NCI-H187 (cell line): ENCODE measurements at places on chromosomes 1 and 21.

GRCh38 chr1:168848051-168848450 lies 119.0 kb upstream of the DPT start:
- no peak for DNase-seq

GRCh38 chr1:167373398-167373797 lies 144.9 kb downstream of the CD247 start:
- no peak for DNase-seq

DNA sequence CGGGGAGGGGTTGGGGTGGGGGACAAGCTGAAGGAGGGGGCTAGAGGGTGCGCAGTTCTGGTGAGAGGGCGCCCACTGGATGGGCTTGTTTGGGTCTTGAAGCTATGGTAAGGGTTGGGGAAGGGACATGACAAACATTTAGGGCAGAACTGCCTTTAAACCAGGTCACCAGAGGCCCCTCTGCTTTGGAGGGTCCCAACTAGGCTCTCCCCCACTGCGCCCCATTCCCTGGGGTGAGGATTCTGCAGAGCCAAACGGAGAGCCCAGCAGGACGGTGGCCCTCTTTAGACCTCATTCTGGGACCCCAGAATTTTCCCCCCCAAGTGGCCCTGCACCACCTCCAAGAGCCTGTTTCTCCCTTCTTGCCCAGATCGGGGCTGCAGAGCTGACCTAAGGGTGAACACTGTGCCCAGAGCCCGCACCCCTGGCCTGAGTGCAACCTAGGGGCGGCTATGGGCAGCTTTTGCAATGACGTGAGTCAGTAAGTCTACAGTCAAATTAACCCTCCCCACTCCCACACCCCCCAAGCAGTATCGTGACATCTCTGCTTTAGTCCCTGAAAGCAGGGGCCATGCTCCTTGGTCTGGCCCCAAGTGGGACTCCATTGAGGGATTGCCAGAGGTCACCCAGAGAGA lies 593.8 kb downstream of the MATN1 start:
- DNase-seq, result no peak

DNA sequence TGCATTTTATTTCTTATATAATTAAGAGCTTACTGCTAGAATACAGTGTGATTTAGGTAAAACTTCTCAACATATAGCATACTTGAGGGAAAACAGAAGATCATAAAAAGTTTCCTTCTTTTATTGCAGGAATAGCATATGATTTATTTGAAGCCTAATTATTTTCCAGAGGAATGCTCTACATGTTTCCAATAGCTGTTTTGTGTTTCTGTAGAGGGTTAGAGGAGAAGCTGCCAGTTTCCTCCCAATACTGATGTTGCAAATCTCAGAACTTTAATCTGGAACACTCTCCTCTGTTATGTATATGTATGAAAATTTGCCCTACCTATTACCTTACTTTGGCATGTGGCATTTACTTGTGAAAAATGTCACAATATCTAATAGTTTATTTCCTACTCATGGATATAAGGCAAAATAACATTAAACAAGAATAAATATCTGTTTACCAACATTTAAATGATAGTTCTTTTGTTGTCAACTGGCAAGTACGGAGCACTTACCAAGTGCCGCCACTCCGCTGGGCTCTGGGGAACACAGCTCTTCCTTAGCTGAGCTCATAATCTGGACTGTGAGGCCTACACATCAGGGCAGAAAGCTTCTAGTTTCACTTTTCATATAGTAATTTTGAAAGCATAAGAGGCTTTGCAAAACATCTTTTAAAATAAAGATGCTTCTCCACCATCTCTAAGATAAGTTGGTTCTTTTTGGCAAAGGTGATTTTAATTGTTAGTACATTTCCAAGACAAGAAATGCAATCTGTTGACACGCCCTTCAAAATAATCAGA lies 239.8 kb upstream of the C1orf105 start:
- DNase-seq, result no peak

DNA sequence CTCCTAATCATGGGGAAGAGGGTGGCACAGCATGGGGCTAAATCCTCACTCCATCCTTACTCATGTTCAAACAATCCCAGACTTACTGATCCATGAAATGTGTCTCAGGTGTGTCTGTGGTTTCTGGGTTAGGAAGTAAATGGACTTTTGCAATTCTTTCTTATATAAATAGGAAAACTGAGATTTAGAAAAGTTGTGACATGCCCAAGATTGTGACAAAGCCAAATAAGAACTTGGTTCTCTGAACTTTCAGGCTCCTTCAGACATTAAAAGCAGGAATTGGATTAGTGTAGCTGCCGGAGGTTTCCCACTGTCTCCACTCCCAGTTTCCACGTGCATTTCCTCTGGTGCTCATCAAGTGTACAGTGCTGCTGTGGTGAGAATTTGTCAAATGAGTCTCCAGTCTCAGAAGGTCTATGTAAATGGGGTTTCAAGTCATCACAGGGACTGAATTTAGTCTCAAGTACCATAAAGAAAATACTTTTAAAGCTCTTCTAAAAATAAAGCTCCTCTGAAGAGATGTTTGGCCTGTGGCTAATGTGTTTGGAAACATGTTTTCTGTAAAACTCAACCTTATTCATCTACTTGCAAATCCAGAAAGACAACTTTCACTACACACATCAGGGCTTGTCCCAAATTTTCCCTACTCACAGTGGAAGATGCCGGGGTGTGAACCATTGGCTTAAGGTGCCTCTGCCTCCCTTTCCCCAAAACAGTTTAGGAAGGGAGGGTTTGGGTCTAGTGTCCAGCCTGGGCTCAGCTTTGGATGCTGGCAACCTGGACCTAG lies 115.2 kb downstream of the NGF start:
- peak; percentile 13 for DNase-seq

- DNase-seq, result no peak
These were observed 71.2 kb upstream of the RUNX3 start for GRCh38 chr1:25001125-25001915.

DNA sequence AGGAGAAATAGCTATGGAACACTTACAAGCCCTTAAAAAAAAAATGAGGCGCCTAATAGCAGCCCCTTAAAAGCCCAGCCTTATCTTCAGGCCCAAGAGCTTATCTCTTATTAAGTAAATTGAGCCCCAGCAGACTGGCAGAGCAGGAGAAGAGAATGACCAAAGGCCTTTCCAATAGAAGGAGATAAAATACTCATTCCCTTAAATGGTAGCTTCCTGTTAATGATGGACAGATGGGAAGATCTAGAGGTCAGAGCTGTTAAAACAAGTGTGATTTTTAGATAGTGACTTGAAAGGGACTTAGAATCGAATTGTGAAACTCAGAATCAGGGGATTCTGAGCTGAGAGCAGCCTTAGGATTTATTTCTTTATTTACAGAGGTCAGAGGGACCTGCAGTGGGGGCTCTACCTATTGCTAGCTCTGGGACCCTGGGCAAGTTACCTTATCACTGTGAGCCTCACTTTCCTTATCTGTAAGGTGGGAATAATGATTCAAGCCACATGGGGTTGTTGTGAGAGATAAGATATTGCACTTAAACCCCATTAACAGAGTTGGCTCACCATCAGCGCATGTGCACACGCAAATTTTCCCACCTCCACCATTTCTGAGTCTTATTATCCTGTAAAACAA lies 101.3 kb upstream of the C8B start:
- no peak for DNase-seq

DNA sequence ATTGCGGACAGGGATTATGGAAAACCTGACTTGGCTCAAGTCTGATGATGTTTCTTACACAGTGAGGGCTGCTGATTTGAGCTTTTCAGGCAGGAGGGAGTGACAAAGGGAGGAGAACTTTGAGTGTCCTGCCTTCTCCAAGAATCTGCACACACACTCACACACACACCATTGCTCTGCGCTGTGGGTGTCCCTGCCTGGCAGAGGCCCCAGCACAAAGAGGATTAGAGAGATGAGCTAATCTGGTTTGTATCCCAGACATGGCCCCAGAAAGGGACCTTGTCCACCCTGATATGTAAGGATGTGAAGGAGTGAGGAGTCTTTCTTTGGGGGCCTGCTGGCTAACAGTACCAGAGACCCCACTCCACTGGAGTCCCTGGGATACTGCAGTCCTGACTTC lies 5.9 kb upstream of the WNT2B start:
- DNase-seq, result no peak
